Left renal cortex interstitium (tissue), 4 donors: ENCODE measurements at places on chromosomes 3 and 15.

DNA sequence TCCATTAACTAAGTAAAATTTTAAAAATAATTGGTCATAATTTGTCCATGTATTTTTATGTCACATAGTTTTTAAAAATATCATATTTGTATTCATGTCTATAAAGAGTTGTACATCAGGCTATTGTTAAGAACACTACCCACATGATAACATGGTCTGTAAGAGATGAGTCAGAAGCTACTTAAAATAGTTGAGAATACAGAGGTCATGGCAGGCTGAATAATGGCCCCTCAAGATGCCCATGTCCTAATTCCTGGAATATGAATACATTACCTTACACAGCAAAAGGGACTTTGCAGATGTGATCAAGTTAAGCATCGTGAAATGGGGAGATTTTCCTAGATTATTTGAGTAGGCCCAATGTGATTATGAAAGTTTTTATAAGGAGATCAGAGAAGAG lies 782.9 kb upstream of the GOLIM4 start:
- no peak for DNase-seq

GRCh38 chr3:170977949-170978745 lies 48.4 kb downstream of the SLC2A2 start:
- DNase-seq = no peak

DNA sequence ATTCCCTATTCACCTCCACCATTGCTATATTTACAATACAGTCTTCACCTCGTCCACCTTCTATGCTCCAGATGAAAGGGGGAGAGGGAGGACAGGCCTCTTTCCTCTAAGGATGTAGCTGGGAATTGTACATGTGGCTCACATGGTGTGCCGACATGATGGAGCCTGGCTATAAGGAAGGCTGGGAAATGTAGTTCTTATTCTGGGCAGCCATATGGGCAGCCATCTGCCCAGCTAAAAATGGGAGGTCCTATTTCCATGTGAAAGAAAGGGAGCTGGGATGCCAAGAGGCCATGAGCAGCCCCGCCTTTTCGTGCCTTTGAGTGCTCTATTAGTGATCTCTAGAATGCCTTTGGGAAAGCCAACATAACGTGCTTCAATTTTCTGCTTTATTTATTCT lies 27.1 kb upstream of the MGLL start:
- no peak for DNase-seq

GRCh38 chr3:184539801-184540435 lies 21.7 kb upstream of the EPHB3 start:
- DNase-seq = no peak
